ENCODE measurements at places on chromosomes 12 and 14. TPM values are rescaled to one million over a fixed set of nuclear protein-coding genes. Genes with fewer than 3 reads are reported as not detected.

CCDC197 gene
- 0.57 TPM for total RNA-seq

GRCh38 chr14:95056476-95056875 is 100.9 kb downstream of the DICER1 start:
- no peaks in the 10 kb centered on the region for H3K27me3 ChIP-seq
- H3K4me1 ChIP-seq: no peaks in the 10 kb centered on the region
- no peak overlapping the region for H3K27ac ChIP-seq
- DNase-seq: no peak

CPNE6 gene
- not detected for total RNA-seq

DNA sequence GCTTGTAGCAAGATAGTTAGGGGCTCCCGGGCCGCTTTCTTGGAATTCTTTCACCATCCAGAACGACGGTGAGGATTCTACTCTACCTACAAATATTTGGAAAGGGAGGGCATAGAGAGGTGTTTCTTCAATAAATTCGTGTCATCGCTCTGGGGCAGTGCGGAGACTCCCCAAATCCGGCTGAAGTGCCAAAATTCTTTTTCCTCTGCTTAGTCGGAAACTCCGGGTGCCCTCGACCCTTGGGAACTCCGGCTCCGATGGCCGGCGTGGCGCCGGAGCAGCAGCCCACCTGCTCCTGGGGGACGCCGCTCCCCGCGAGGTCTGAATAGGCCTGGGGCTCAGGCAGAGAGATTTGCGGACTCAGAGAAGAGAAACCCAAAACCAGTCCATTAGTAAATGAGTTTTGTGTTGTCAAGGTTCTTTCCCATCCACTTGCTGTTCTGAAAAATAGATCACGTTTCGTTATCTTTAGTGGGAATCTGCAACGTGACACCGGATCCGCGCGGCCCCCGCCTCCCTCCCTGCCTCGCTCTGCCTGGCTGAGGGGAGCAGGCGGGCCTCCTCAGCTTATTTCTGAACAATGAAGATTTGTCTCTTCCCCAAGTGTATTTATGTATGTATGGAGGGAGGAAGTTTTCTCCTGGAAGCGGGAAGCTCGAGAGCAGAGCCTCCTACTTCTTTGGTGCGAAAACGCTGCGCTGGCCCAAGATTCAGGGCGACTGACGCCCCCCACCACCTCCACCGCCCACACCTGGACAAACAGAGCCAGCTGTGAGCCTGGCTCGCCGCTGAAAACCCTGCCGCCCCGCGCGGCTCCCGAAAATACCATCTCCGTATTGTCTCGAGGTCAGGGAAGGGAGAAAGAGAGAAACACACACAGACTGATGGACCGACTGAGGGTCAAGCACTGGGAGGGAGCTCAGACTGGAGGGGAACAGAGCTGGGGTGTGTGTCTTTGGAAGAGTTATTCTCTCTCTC is 3.7 kb upstream of the SIX1 start:
- no peak overlapping the region for H3K27ac ChIP-seq
- H3K27me3 ChIP-seq: peaks cover 98% of the 10 kb centered on the region

- H3K27me3 ChIP-seq: no peaks in the 10 kb centered on the region
- no peaks in the 10 kb centered on the region for H3K4me1 ChIP-seq
- H3K4me3 ChIP-seq: no peak overlapping the region
These were observed 82.1 kb downstream of the SPTSSA start for GRCh38 chr14:34379816-34380470.

- no peaks in the 10 kb centered on the region for H3K27me3 ChIP-seq
- peaks cover 2% of the 10 kb centered on the region for H3K36me3 ChIP-seq
- DNase-seq: no peak
These were observed 583 bp upstream of the SDR39U1 start for GRCh38 chr14:24443053-24443665.

- no peaks in the 10 kb centered on the region for H3K4me1 ChIP-seq
- no peaks in the 10 kb centered on the region for H3K36me3 ChIP-seq
- no peak overlapping the region for H3K27ac ChIP-seq
- no peaks in the 10 kb centered on the region for H3K27me3 ChIP-seq
These were observed 67.0 kb downstream of the FBXW8 start for GRCh38 chr12:116977465-116978380.

CCDC91 gene
- 52.2 TPM for total RNA-seq

GRCh38 chr12:49832836-49833421 is 4.7 kb upstream of the NCKAP5L start:
- H3K36me3 ChIP-seq: no peaks in the 10 kb centered on the region
- no peak overlapping the region for H3K4me3 ChIP-seq
- H3K27ac ChIP-seq: no peak overlapping the region
- no peak for DNase-seq
- H3K27me3 ChIP-seq: no peaks in the 10 kb centered on the region

TEX52 gene
- not detected for total RNA-seq

- peaks cover 73% of the 10 kb centered on the region for H3K4me1 ChIP-seq
- no peaks in the 10 kb centered on the region for H3K27me3 ChIP-seq
- H3K36me3 ChIP-seq: peaks cover 62% of the 10 kb centered on the region
- peak; percentile 77 for DNase-seq
- peak overlapping the region; percentile 30 for H3K27ac ChIP-seq
- H3K4me3 ChIP-seq: no peak overlapping the region
These were observed 30.3 kb downstream of the HIP1R start for GRCh38 chr12:122865268-122866231.

GRCh38 chr12:41932470-41932991 is 212.1 kb downstream of the GXYLT1 start:
- peak overlapping the region; percentile 64 for H3K4me3 ChIP-seq
- H3K27ac ChIP-seq: peak overlapping the region; percentile 9
- no peaks in the 10 kb centered on the region for H3K36me3 ChIP-seq
- peak; percentile 82 for DNase-seq

OR2AP1 gene
- total RNA-seq: not detected

DNA sequence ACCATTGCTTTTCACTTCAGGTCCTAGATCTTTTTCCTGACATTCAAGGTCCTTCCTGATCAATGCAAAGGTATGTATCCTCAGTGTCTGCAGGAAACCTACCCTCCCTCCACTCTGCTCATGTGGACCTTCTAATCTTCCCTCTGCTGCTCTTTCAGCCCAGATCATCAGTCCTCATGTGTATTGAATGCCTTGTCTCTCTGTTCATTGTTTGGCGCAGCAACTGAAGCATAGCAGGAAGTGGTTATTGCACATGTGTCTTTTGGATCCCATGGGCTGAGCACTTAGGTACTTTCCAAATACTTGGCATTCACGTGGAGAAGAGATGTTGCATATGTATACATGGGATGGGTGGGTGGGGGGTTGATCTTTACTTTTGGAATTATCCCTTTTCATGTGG is 4.3 kb upstream of the NIN start:
- no peak overlapping the region for H3K27ac ChIP-seq
- no peak overlapping the region for H3K4me3 ChIP-seq
- H3K4me1 ChIP-seq: no peaks in the 10 kb centered on the region
- no peaks in the 10 kb centered on the region for H3K27me3 ChIP-seq

DNA sequence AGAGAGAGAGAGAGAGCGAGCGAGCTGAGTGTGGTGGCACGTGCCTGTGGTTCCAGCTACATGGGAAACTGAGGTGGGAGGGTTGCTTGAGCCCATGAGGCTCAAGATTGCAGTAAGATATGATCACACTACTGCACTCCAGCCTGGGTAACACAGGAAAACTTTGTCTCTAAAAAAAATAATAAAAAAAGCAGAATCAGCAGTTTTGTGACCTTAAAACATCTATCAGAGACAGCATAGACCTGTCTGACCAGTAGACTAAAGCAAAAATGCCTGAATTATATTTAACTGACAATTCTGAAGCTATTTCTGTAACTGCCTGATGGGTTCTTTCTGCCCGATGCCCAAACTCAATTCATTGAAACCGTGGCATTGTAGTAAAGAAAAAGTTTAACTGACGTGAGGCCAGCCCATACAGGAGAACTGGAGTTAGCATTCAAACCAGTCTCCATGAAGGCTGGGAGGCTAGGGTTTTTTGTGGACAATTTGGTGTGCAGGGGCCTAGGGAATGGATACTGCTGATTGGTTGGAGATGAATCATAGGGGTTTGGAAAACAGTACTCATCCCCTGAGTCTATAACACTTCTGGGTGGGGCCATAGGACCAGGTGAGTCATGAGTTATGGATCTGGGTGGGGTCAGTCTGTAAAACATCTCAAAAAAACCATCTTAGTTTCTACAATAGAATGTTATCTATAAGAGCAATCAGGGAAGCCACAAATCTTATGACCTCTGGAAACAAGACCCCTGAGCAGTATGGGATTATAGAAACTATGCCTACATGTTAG is 8.0 kb upstream of the RASSF8 start:
- H3K27me3 ChIP-seq: no peaks in the 10 kb centered on the region
- H3K27ac ChIP-seq: no peak overlapping the region
- no peak for DNase-seq
- no peaks in the 10 kb centered on the region for H3K4me1 ChIP-seq
- no peak overlapping the region for H3K4me3 ChIP-seq

ACOT4 gene
- total RNA-seq: 2.1 TPM

NPAS3 gene
- total RNA-seq: 0.92 TPM

DNA sequence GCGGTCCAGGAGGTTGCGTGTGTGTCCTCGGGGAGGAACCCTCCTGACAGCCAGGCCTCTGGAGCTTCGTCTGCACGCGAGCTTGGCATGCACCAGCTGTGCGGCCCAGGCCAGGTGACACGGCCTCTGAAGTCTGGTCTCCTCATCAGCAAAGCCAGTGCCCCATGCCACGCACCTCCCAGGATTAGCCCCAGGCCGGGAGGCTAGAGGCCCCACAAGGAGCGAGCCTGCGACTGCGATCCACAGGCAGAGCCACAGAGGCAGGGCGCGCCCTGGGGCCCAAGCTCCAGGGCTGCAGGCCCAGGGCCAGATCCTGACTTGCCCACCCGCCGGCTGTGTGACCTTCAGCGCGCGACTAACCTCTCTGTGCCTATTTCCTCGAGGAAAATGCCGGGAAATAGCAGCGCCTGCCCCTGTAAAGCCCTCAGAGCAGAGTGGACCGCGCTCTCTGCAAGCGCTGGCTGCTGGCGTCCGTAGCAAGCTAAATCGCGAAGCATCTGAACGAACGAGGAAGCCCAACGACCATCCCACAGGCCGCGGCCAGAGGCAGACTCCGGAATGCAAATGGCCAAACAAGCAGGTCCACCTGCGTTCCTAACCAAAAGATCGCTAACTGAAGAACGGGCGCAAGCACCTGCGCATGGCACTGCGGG is 492 bp upstream of the BTBD6 start:
- no peak for DNase-seq
- H3K4me1 ChIP-seq: peaks cover 33% of the 10 kb centered on the region
- peak overlapping the region; percentile 63 for H3K4me3 ChIP-seq
- peaks cover 39% of the 10 kb centered on the region for H3K36me3 ChIP-seq

DNA sequence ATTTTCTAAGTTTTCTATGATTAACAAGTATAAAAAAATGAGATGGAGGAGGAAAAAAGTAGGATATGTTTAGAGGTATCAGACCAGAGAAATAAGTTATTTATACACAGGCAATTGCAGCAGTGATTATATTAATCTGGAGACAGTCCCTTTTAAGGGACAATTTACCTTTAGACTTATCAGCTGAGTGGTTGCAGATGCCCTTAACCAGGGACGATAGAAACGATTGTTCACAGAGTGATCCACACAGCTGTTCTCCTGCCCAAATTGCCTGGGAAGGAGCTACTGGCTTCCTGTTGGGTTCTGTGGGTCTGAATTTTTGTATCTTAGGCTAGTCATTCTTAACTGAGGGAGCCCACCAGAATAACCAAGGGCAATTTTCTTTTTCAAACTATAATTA is 66.4 kb downstream of the GCH1 start:
- H3K27me3 ChIP-seq: no peaks in the 10 kb centered on the region
- H3K36me3 ChIP-seq: no peaks in the 10 kb centered on the region
- no peak for DNase-seq
- no peaks in the 10 kb centered on the region for H3K4me1 ChIP-seq

DNA sequence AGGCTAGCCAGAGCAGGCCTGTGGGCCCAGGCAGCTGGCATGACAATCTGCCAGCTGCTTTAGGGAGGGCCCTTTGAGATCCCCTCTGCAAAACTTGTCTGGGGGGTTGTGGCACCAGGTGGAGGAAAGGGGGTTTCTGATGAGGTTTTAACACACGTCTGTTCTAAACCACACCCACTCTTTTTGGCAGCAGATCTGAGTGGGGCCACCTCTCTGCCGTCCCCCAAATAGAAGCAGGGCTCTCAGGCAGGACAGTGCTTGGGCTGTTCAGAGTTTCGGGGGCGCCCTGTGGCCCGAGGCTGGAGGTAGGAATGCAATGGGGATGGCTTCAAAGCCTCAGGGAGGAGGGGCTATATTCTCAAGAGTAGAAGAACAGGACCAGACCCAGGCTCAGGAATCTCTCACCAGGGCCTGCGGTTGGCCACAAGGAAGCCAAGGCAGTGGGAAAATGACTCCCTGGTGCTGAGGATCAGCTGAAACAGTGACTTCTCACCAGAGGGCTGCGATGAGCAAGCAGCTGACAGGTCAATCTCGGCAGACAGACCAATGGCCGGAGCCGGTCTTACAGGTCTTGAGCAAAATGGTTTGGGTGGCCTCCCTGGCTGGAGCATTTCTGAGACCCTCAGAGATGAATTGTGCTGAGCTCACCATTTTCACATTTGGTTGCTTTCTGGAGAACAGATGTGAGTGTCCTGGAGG is 1.5 kb upstream of the KRT5 start:
- H3K27me3 ChIP-seq: no peaks in the 10 kb centered on the region
- no peak overlapping the region for H3K27ac ChIP-seq
- H3K4me1 ChIP-seq: no peaks in the 10 kb centered on the region
- H3K36me3 ChIP-seq: no peaks in the 10 kb centered on the region
- DNase-seq: no peak
- no peak overlapping the region for H3K4me3 ChIP-seq

DNA sequence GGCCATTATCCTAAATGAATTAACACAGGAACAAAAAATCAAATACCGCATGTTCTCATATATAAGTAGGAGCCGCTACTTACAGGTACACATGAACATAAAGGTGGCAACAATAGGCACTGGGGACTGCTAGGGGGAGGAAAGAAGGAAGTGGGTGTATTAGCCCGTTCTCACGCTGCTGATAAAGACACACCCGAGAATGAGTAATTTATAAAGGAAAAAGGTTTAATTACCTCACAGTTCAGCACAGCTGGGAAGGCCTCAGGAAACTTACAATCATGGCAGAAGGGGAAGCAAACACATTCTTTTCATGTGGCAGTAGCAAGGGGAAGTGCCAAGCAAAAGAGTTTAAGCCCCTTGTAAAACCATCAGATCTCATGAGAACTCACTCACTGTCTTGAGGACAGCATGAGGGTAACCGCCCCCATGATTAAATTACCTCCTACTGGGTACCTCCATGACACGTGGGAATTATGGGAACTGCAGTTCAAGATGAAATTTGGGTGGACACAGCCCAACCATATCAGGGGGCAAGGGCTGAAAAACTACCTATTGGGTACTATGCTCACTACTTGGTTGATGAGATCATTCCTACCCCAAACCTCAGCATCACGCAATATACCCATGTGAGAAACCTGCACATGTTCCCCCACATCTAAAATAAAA is 16.4 kb upstream of the MIA2 start:
- no peak for DNase-seq
- no peaks in the 10 kb centered on the region for H3K36me3 ChIP-seq
- no peaks in the 10 kb centered on the region for H3K4me1 ChIP-seq
- H3K27me3 ChIP-seq: no peaks in the 10 kb centered on the region

DNA sequence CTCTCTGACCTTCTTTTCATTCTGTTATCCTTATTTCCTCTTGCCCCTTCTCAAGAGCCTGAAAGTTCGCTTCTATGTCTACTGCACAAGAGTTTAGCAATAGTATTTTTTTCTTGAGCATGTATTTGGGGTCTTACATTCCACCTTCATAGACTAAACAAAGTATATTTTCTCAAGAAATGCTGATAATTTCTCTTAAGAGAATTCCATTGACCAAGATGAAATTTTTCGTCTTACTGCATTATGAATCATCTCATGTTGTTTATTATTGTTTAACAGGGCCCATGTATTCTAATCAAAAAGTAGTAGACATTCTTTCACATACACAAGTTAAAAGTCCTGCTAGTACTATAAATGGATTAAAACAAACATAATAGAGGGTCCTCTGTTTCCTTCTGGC is 219.3 kb downstream of the C12orf50 start:
- H3K4me3 ChIP-seq: no peak overlapping the region
- DNase-seq: no peak
- H3K36me3 ChIP-seq: no peaks in the 10 kb centered on the region
- no peak overlapping the region for H3K27ac ChIP-seq
- H3K4me1 ChIP-seq: no peaks in the 10 kb centered on the region
